ENCODE measurements at places on chromosomes 1 and 21.

- DNase-seq = no peak
Measured at GRCh38 chr1:19639999-19640362, 4.1 kb upstream of the NBL1 start.

- DNase-seq = no peak
Measured at GRCh38 chr1:237851210-237851845, 39.4 kb downstream of the ZP4 start.

- no peak for DNase-seq
Measured at GRCh38 chr1:183869230-183869629, 64.3 kb downstream of the RGL1 start.

DNA sequence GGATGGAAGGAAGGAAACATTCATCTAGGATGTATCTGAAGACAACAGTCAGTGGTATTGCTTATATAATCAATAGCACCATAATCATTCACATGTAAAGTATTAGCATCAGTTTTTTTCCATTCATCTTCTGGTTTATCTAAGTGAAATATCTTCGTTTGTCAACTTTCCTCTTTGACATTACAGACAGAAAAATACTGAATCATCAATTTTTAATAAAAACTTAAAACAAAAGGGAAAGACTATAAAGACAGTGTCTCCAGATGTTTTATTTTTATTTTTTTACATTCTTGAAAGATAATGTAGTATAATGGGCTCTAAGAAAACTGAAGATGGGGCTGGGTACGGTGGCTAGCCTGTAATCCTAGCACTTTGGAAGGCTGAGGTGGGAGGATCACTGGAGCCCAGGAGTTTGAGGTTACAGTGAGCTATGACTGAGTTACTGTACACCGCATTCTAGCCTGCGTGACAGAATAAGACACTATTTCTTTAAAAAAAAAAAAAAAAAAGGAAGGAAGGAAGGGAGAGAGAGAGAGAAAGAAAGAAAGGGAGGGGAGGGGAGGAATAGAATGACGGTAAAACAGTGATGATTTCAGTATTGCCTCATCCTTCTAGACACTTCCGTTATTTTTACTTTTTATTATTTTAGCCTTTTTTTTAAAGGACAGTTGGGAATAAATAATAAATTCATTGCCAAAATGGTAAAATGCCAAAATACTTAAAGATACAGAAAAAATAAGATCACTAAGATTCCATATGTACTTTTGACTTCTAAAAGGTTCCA lies 89.5 kb downstream of the NRIP1 start:
- no peak for DNase-seq

DNA sequence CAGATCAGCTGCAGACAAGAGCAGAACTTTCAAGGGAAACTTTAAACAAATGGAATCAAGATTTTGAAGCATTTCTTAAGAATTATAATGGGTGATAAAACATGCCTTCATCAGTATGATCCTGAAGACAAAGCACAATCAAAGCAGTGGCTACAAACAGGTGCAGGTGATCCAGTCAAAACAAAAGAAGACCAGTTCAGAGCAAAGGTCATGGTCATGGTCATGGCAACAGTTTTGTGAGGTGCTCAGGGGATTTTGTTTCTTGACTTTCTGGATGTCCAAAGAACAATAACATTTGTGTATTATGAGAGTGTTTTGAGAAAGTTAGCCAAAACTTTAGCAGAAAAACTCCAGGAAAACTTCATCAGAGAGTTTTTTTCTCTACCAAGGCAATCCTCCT lies 681.7 kb upstream of the PTBP2 start:
- no peak for DNase-seq

- DNase-seq = no peak
Measured at GRCh38 chr1:31227891-31228568, 11.7 kb downstream of the NKAIN1 start.

DNA sequence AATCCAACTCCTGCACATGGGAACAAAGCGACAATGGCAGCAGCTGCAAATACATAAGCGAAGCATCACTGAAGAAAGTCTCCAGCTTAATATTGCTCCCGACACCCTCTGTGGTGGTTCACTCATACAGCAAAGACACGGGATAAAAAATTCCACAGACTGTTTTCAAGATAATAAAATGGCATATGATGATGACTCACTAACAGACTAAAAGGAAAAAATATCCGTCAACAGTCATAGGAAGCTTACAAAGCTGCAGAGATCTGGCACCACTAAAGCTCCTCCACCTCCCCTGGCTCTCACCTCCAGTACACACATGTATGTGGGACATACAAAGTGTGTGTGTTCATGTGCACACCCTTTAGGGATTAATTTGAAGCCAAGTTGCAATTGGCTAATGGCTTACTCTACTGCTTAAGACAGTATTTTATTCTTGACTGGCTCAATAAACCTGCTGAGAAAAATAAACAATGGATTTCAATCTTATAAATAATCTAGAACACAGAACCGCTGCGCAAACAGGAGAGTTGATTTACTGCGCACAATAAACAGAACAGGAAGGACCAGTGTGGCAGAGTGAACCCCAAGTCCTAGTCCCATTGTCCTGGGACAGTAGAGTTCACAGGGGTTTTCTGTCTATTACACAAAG lies 94.4 kb downstream of the SLC45A1 start:
- DNase-seq = no peak

- DNase-seq = no peak
Measured at GRCh38 chr1:216047811-216048572, 375.3 kb downstream of the USH2A start.

DNA sequence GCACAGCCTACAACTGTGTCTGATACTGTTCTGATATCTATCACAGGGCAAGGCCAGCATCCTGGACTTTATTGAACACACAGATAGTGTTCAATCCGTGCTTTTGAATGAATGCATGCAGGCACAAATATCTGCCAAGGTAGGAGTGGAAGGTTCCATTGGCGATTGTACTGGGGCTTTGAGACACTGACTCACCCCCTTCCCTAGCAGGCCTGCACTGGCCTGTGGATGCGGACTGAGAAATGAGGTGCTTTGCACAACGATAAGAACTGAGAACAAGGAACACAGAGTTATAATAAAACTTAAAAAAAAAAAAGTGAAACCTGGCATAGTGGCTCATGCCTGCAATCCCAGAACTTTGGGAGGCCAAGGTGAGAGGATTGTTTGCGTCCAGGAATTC lies 62.4 kb upstream of the NGF start:
- no peak for DNase-seq

DNA sequence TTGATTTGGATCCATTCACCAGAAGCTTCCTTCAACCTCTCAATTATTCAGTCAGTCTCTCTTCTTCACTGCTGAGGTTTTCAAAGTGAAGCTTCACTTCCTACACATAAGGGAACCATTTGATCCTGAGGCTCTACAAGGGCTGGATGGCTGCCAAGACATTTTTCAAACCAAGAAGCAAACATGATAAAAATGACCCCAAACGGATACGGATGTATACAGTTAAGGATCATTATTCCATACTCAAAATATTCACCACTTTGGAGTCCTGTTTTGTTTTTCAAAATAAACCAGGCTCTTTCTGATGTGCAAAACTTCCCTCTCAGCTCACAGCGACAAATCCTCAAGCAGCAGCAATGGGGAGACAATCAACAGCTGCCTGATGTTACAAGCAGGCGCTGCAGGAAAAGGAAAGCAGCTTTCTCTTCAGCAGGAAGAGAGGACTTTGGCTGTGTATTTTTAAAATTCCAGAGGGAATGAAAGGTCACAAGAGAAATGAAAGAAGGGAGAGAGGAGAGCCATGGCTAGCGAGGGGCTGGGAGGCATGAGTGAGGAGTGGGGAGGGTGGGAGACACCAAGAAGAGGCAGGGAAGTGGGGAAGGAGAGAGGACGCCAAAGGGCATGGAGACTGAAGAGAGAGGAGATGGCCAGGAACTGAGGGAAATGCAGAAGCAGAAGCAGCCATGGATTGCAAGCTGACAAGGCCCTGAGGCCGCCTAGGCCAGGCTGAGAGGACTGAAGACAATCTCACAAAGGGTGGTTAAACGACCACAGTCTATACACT lies 145.4 kb downstream of the SLC45A1 start:
- DNase-seq = no peak

DNA sequence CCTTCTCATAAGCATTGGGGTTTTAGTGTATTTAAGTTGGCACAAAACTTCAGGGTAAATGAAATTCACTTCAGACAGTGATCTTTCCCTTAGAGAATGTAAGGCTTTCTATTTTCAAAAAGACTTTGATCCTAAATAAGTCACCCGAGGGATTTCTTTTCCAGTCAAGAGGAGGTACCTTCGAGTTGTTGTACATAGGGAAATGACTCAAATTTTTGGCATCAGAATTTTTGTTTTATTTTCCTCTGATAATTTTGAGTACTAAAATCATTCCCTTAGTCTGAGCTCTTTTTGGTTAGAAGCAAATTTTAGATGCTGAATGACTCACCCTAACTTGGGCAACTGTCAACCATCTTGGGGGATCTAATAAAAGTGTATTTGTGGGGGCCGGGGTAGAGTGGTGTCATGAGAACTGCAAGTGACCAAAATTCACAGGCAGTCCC lies 193.9 kb downstream of the DHRS3 start:
- no peak for DNase-seq

DNA sequence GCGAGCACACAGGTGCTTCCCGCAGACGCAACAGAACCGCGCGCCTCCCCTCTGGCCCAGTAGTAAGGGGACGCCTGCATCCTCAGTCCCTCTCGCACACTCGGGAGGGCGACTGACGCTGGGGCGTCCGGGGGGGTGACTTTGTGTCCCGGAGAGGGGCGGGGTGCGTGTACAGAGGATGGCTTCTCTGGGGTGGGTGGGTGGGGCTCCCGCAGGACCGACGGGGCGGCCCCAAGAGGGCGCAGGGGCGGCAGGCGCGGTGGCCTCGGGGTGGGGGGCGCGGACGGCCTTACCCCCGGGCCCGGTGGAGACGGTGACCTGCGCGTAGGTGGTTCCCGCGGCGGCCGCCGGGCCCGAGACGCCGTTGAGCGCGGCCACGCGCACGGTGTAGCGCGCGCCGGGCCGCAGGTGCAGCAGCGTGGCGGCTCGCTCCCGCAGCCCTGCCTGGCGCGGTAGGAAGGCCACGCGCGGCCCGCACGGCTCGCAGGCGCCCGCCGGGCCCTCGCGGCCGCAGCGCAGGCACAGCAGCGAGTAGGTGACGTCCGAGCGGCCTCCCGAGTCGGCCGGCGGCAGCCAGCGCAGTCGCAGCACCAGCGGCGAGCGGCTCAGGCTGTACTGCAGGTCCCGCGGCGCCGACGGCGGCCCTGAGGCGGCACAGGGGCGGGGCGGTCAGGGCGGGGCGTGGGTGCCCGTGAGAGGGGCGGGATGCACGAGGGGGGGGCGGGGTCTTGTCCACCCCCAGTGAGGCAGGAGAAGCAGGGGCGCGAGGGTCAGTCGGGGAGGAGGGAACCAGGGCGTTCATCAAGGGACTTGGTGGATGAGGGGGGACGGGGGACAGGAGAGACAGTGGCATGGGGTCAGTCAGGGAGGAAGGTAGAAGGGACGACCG lies 12.1 kb downstream of the EPHA10 start:
- DNase-seq = no peak

DNA sequence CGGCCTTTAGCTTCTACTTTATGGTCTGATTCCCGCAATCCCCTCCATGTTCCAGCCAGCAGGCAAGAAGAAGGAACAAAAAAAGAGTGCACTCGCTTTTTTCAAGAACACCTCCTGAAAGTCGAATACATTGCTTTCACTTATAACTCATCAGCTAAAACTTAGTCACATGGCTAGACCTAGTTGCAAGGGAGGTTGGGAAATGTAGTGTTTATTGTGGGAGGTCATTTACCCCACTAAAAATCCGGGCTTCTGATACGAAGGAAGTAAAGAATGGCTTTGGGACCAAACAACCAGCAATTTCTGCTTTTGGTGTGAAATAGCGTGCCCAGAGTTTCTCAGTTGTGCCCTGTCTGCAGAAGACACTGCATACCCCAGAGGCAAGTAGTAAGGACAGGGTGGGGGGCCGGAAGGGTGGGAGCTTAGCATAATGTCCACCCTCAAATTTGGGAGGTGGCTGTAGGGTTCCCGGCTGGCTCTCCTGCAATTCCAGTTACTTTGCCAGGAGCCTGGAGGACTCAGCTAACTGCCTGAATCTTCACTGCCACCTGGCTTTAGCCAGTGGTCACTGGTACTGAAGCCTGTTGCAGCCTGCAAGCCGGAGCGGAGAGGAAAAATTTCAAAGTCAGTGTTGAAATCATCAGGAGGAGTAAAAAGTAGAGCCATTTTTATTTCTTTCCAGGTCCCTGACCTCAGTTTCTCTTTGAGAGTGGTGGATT lies 57.7 kb upstream of the F3 start:
- DNase-seq = no peak

DNA sequence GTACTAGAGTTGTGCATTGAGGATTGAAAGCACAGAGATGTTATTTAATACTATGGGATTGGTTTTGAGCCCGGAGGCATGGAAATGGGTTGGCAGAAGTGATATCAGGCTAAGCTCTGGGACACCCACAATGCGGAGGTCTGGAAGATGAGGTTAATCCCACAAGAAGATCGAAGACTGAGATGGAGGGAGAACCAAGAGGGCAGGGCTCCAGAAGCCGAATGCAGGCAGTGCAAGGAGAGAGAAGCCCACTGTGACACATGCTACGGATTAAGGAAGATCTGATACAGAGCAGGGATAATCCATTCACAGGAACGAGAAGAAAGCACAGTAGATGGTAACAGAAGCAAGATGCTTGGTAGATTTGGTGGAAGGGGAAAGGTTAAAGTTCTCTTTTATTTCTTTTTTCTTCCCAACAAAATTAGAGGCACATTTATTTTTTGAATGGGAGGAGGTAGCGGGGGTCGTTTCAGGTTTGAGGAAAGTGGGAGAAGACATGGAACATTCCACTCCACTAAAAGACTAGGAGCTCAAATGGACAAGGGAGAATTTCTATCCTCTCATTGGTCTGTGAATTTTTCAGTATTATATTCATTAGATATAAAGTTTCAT lies 113.2 kb downstream of the NCAM2 start:
- DNase-seq = no peak

All from CD4-positive, alpha-beta T cell treated with Interleukin-2 at 100 ng/mL for 4 hours (primary cell).